ENCODE measurements at places on chromosomes 12 and 14. TPM values are rescaled to one million over a fixed set of nuclear protein-coding genes. Genes with fewer than 3 reads are reported as not detected.

GRCh38 chr12:123444092-123445026 is 7.9 kb upstream of the RILPL2 start:
- DNase-seq, result no peak

DNA sequence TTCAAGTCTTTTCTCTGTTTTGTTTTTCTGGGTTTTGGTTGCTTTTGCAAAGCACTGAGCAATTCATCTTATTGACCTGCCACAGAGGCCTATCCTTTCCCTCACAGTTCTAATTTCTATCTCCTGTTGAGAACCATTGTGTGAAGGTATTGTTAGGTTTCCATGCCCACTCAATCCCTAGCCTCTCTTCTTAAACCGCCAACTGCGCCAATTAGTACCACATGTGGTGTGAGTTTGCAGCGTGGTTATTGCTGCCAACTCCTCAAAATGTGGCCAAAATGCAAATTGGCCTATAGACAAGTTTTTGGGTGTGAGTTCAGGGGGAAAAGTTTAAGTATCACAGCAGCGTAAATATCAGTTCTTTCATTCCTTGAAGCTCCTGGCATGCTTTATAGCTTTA is 232.6 kb downstream of the FLRT2 start:
- DNase-seq, result no peak

GRCh38 chr14:48957486-48957885 is 628.7 kb downstream of the RPS29 start:
- DNase-seq, result no peak

ANO2 gene
- 3.7 TPM for polyA plus RNA-seq

RTL1 gene
- 0.08 TPM for polyA plus RNA-seq

CYP27B1 gene
- polyA plus RNA-seq, result 1.5 TPM
